ENCODE measurements at places on chromosomes 2 and 18.

- DNase-seq, result no peak
Measured at GRCh38 chr18:48828691-48829442, 121.9 kb downstream of the SMAD7 start.

DNA sequence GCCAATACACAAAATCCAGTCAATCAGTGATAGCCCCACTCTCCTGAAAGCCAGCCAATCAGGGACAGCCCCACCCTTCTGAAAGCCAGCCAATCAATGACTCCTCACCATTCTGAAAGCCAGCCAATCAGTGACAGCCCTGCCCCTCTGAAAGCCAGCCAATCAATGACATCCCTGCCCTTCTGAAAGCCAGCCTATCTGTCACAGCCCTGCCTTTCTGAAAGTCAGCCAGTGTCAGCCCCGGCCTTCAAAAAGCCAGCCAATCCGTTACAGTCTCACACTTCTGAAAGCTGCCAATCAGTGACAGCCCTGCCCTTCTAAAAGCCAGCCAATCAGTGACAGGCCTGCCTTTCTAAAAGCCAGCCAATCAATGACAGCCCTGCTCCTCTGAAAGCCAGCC is 95.9 kb upstream of the HDAC4 start:
- DNase-seq, result no peak

DNA sequence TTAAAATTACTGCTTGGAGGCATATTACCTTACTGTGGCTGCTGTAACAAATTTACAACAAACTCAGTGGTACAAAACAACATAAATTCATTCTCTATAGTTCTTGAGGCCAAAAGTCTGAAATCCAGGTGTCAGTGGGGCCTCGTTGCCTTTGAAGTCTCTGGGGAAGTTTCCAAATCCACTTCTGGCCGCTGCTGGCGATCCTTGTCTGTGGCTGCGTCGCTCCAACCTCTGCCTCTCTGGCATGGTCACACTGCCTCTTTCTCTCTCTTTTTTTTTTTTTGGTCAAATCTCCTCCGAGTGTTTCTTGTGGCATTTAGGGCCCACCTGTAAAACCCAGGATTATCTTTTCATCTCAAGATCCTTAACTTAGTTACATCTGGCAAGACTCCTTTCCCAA is 182.8 kb downstream of the ST6GAL2 start:
- no peak for DNase-seq

DNA sequence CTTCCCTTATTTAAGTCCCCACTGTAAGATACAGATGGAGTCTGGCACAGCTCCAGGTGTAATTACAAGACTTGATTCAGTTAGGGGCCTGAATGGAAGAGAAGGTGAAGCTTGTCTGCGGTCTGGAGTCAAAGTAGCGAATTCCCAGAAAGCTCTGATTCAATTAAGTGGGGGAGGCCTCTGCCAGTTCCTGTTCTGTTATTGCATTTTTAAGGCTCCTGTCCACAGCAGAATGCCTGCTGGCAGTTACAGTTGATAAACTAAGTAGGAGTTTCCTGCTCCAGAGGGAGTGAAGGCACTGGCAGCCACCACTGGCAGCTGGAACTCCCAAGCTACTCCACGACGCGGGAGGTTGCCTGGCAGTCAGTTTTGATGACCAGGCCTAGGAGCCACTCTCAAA is 181.1 kb downstream of the SOCS6 start:
- DNase-seq, result no peak

GRCh38 chr2:44148999-44149398 is 19.7 kb upstream of the PPM1B start:
- DNase-seq, result no peak

DNA sequence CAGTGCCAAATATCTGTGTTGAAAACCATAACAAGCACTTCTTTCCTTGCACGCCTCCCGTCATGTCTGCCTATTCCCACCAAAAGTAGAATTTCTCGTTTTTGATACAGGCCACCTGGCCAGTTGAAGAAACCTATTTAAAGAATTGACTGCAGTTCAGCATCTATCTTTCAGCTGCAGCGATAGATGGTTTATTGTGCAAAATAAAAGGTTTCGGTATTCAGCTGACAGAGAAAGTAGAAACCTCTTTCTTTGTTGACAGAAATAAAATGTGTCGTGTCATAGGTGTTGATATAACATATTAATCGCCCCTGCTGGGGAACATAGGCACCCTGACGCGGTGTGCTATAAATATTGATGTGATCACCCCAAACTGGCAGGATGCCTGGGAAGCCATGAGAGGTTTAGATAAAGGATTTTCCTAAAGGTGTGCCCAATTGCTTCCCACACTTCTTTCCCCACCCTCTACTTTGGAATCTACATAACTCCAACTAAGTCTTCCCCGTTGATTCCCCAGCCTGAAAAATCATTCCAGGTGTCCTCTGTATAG is 570.4 kb downstream of the CCDC85A start:
- DNase-seq, result no peak

DNA sequence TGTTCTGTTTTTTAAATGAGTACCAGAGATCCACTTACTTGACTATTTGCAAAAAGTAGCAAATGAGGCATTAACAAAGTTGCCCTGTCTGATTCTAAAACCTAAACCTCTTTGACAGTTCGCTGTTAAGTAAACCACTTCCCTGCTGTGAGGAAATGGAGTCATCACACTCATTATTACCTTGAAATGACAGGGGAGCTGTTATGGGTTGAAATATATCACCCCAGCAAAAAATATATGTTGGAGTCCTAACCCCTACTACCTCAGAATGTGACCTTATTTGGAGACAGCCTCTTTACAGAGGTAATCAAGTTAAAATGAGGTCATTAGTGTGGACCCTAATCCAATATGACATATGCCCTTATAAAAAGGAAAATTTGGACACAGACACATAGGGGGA is 36.1 kb downstream of the DHRS9 start:
- no peak for DNase-seq

GRCh38 chr18:77524909-77525308 is 275.3 kb downstream of the GALR1 start:
- DNase-seq, result no peak

- DNase-seq, result no peak
Measured at GRCh38 chr2:101521487-101521886, 46.6 kb upstream of the RFX8 start.

DNA sequence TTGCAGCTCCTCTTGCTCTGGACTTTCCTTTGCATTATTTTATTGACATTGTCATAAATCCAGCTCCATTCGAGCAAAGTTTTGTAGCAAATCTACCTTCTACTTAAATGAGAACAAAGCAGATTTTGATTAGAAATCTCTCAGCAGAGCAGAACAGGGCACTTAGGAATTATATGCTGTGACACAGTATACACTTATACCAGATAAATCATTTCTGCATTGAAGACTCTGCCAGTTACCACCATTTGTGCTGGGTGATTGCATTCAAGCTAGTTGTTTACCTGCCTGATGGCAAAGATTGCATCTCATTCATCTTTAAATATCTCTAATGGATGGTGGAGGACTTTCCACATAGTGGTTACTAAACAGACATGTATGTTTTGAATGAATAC is 441.7 kb upstream of the HNMT start:
- DNase-seq, result no peak

DNA sequence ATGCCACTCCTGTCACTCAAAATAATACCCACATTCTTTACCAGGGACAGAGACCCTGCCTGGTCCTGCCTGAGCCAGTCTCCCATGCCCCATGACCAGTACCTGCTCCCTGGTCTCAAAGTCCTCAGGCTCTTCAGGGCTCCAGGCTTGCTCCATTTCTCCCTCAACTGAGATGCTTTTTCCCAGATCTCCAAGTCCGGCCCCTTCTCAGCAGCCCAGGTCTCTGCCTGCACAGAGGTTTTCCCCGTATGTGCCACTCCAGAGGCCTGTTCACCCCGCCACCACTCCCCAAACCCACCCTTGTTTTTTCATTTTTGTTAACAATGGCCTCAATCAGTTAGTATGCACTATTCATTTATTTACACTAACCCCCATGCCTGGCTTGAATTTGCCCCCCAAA is 499.5 kb upstream of the MYT1L start:
- DNase-seq, result no peak

GRCh38 chr2:77813599-77813998 is 291.4 kb upstream of the LRRTM4 start:
- no peak for DNase-seq

- no peak for DNase-seq
Measured at GRCh38 chr2:69453475-69454129, 16.4 kb upstream of the NFU1 start.

DNA sequence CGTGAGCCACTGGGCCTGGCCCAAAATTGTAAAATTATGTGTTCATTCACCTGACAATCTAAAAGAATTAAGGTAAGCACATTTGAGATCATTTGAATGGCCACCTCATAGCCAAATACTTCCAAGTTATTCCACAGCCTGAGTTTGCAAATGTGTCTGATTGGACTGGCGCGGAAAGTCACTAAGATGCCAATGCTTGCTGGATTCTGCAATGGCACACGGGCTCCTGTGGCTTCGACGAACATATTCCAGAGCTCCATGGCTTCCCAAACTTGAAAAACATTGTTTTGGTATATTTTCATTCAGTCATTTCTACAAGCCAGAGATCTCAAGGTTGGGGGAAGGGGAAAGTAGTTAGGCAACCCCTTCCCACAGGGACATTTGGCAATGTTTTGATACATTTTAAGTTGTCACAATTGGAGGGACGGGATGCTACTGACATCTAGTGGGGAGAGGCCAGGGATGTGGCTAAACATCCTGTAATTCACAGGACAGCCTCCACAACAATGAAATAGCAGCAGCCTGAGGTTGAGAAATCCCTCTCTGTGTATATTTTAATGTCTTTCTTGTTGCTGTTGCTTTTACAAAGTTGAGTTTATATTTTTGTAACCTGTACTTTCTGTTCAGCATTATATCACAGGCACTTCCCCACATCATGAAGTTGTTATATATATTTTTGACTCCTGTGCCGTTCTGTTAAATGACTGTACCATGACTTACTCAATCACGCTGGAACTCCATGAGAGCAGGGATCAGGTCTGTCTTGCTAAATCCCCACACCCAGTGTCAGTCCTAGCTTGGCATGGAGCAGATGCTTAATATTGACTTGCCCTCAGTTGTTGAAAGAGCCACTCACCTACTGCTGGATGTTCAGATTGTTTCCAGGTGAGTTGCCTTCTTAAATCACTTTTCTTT is 56.9 kb downstream of the COL4A4 start:
- DNase-seq, result no peak

DNA sequence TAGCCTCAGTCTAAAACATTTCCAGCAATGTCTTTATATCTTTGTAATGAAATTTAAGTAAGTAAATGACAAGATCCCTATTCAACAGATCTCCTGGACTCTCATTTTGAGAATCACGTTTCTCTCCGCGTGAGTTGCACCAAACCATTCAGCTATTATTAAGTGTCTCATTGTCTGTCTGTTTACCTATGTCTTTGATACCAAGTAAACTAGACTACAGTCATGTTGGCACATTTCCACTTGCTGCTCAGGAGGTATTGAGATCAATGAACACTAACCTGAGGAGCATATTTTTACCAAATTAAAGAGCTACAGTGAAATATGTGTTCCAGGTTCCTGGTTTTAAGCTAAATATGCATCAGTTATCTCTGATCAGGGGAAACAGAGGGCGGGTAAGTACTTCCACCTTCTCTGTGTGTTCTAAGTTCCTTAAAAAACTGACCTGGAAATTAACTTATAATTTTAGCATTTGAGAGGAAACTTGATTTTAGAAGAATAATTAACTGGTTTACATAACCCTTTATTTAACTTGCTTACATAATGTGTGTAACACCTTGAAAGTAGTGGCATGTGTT is 125.8 kb downstream of the OSBPL6 start:
- no peak for DNase-seq

- peak; percentile 40 for DNase-seq
Measured at GRCh38 chr2:68185541-68186164, 28.0 kb downstream of the PNO1 start.

- no peak for DNase-seq
Measured at GRCh38 chr2:165149439-165149838, 54.4 kb downstream of the SCN3A start.

GRCh38 chr2:106156305-106157296 is 37.5 kb downstream of the UXS1 start:
- DNase-seq, result no peak

DNA sequence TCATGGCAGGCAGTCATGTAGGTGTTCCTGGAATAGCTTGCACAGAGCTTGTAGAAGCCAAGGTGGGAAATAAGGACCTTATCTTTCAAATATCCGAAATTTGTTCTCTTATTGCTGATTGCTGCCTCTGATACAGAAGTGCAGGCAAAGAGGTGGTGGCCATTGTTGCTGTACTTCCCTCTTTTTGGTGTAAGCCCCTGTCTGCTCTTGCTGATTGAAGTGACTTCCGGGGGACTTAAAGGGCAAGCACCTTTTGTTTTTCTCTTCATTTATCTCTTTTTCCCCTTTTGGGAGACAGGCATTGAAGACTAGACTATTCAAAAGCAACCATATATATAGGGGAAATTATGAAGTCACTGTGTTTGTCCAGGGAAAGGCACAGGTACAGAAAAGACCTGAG is 131.6 kb upstream of the OTX1 start:
- no peak for DNase-seq

DNA sequence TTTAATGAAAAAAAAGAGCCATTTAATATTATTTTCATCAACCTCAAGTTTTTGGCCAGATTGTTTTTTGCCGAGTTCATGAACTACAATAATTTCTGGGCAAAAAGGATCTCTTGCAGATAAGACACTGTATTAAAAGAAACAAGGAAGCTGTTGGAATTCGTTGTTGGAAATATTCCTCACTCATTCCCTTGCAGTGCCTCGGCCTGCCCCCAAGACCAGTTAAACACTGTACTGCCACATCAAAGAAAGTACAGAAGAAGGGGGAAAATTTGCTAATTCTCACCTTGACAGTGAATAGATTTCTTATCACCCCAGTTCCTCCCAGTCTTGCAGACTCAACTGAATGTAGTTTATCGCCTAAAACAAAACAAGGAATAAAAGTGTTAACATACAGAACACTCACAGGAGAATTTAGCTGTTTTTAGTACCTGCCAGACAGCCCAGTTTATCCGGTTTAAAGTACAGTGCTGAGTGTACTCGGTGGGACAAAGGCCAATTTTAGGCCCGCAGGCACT is 1.2 kb downstream of the IDH1 start:
- no peak for DNase-seq

GRCh38 chr2:120770641-120771040 is 35.0 kb downstream of the GLI2 start:
- no peak for DNase-seq

DNA sequence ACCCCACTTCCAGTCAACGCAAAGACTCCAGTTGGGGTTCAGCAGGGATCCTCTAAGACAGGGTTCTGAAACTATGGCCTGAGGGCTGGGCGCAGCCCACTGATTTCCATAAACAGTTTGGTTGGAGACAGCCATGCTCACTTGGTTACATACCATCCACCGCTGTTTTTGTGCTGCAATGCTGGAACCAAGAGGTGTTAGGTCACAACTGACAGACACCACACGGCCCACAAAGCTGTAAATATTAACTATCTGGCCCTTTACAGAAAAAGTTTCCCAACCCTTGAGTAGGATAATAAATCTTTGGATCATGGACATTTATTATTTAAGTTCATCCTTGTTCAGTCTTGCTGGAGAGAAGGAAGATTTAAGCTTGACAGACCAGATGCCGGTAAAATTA is 8.4 kb upstream of the CD226 start:
- no peak for DNase-seq

Measured in stimulated activated CD8-positive, alpha-beta memory T cell treated with anti-CD3 and anti-CD28 coated beads, Interleukin-7, amount 100 ng/mL, for 24 hours (primary cell).